ENCODE measurements at places on chromosomes 1 and 21.

- DNase-seq: no peak
Observed at GRCh38 chr1:214187933-214188332, 93.0 kb upstream of the SMYD2 start.

DNA sequence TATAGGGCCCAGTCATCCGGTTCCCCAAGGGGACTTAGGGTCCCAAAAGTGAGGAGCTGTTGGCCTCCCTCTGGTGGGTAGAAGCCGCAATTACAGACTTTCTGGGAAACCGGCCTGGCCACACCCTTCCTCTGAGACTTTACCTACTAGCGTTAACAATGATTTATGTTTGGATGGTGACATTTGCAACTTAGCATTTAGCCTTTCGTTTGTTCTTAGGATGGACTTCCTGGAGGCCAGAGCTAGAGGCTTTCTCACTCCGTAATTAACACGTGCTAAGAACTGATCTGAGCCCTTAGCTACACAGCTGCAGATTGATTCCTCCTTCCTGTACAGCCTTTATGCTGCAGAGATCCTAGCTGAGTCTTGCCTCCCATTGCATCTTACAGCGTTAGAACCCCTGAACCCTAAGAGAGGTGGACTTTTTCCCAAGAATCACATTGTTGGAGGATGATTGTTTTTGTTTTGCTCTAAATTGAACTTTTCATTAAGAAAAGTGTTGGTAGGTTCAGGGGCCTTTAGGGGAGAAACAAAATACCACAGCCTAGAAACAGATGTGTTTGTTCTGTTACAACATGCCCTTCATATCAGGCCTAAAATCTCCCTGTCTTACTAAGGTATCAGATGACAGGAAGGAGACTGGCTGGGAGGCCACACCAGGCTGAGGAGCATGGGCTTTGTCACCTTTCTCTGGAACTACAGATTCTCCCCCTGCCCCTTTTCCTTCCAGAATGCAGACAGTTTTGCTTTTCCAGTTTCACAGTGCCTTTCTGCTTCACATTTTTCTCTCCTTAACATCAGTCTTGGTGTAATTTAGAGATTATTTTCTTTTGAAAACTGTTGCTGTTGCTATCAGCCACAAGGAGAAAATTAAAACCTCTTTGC lies 1.9 kb downstream of the S100A11 start:
- no peak for DNase-seq

GRCh38 chr1:18836654-18837053 lies 22.8 kb downstream of the TAS1R2 start:
- no peak for DNase-seq

DNA sequence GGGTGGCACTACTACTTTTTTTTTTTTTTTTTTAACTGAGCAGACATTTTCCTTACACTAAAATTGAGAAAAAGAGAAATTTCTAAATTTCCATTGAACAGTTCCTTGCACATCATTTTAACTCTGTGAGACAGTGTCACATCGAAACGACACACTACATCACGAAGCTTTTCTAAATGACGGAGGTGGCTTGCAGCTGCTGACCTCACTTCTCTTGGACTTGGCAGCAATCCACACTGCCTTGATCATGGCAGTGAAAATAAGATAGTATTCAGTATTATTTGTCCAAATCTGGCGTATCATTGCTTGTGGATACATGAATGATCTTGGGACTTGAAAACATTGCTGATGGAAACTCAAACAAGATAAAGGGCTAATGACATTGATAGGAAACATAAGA lies 80.3 kb upstream of the CYYR1 start:
- DNase-seq: no peak

GRCh38 chr1:184691719-184692324 lies 62.8 kb downstream of the EDEM3 start:
- DNase-seq: peak; percentile 8

DNA sequence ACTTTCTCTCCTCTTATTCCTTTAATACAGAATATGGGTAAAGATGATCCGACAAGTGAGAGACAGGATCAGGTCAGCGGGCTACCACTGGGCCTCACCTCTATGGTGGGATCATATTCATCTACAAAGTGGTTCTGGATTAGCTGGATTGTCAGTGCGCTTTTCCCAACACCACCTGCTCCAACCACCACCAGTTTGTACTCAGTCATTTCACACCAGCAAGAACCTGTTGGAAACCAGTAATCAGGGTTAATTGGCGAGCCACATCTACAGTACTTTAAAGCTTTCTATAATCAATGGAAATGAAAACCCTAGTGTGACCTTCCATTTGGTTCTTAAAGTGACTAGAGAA lies 643 bp downstream of the NRAS start:
- no peak for DNase-seq
